GM12892 (cell line): ENCODE measurements at places on chromosomes 3 and 15.

GRCh38 chr15:33125894-33126537 is 68.5 kb downstream of the FMN1 start:
- DNase-seq: no peak

- no peak for DNase-seq
These were observed 47.1 kb upstream of the TERB2 start for GRCh38 chr15:44909423-44909822.

- no peak for DNase-seq
These were observed 61.8 kb downstream of the ZDHHC19 start for GRCh38 chr3:196149375-196149774.

- no peak for DNase-seq
These were observed 65.7 kb upstream of the ALDH1L1 start for GRCh38 chr3:126245811-126246727.

GRCh38 chr3:160184655-160185054 is 40.6 kb upstream of the C3orf80 start:
- no peak for DNase-seq

- DNase-seq: no peak
These were observed 876.2 kb downstream of the TBL1XR1 start for GRCh38 chr3:176321099-176321498.

GRCh38 chr3:194224471-194225417 is 88.8 kb downstream of the HES1 start:
- DNase-seq: no peak

GRCh38 chr15:70588613-70589012 is 174.7 kb downstream of the UACA start:
- no peak for DNase-seq

DNA sequence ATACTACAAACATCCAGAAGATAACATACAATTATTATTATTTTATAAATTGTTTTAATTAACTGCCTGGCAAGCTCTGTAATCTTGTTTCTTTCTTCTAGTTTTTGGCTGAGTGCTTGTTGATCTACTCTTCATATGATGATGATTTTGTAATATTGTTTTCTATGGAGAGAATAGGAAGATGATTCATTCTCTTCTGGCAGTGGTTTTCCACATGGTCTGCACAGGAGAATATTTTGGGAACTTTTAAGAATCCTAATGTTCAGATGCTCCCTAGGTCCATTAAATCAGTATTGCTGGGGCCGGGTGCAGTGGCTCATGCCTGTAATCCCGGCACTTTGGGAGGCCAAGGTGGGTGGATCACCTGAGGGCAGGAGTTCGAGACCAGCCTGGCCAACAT is 37.6 kb downstream of the CACNA2D3 start:
- no peak for DNase-seq
